SIG-M5 (cell line): ENCODE measurements at places on chromosomes 12 and 14.

- no peak for DNase-seq
Observed at GRCh38 chr14:69904246-69904645, 25.0 kb downstream of the SMOC1 start.

DNA sequence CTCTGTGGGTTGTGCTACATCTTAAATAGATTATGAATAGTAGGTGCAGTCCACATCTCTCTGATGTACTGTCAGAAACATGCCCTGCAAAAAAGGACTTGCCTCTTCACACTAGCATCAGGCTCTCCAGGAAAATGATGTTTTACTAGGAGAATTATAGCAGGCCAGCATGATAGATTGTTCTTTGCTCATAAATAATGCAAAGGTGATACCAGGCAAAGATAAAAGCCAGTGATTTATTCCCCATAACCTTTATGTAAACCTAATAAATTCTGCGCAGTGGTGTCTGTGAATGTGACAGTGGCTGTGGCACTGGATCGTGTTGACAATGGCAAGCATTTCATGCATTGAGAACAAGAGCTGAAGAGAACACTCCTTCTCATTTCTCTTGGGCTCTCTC lies 646.5 kb upstream of the SEL1L start:
- DNase-seq, result no peak

GRCh38 chr12:54437243-54437642 lies 18.2 kb upstream of the ITGA5 start:
- DNase-seq, result no peak

GRCh38 chr14:46368275-46368674 lies 283.3 kb downstream of the RPL10L start:
- no peak for DNase-seq

- no peak for DNase-seq
Observed at GRCh38 chr12:63985945-63986344, 141.4 kb downstream of the SRGAP1 start.

DNA sequence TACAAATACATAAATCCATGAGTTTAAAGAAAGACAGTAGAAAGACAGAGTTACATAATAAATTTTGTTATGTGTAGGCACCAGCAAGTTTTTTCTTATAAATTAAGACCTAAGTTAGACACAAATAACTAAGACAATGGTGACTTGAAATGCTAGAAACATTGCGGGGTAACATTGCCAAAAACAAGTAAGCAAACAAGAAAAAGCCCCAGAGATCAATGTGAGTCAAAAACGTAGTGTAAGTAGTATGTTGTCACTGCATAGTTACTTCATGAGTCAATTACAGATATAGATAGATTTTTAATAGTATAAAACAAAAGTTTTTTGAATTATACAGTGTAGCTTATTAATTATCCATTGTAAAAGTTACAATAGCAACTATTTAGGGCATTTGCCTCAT lies 83.4 kb downstream of the CNTN1 start:
- DNase-seq, result no peak

DNA sequence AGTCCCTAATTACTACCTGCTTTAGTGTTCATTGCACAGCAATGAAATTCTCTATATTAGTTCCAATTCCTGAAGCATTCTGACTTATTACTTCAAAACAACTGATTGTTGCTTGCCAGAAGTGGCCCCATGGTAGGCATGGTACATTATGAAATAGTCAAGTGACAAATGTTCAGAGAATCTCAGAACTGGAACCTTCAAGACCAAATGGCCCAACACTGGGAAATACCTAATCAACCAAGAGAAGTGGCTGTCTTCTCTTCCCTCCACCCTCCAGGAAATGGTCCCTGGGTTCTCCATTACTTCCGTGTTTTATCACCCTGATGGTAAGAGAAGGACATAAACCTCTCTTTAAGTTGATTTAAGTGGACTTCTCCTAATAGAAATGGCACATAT lies 49.9 kb downstream of the ITPR2 start:
- DNase-seq, result no peak

- no peak for DNase-seq
Observed at GRCh38 chr12:50641566-50641965, 122.3 kb upstream of the ATF1 start.

GRCh38 chr12:674272-674781 lies 11.1 kb upstream of the NINJ2 start:
- no peak for DNase-seq

DNA sequence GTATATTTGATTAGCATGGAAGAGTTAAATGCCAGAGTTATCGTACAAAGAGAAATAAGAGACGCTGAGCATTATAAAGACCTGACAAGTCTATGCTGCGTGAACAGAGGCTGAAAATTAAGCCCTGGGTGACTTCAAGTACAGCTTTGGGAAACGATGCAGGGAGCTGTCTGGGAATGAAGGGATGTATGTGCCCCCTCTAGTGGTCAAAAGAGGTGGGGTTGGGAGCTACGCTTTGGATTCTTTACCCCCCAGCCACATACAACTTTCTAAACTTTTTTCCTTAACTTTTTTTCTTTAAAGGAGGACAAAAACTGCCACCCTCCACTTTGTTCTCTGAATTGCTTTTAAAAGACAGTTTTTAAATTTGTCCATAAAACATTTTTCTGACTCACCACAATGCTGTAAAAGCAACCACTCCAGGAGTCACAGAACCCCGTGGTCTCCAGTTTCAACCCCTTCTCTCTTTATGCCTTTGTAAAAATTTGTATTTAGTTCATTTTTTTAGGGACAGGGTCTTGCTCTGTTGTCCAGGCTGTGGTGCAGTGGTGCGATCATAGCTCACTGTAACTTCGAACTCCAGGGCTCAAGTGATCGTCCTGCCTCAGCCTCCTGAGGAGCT lies 59.4 kb downstream of the ZNF664 start:
- DNase-seq, result no peak

DNA sequence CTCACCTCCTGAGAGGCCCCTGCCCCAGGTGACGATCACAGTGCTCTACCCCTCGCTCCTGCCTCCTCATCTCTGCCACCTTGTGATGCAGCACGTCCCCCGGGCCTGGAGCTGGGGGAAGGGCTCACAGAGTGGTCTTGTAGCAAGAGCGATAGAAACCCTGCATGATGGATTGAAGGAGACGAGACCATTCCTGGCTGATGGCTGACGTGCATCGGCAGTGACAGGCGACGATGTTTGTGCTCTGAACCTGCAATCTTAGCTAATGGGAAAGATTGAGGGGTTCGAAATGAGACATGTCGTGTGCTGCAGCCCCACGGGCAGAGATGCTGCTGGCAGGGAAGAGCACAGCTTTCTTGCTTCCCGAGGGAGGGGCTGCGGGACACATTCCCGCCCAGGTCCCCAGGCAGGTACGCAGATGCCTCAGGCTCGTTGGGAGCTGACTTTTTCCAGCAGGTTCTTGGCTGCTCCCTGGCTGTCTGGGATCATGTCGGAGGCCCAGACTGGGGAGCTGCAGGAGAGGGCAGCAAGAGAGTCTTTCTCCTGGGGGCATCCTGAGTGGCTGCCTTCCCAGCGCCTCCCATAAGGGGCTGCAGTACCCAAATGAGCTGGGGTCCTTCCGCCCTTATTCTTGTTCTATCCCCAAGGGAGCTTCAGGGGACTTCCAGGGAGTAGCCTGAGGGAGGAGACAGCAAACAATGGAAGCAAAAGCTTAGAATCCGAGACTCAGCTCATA lies 38.7 kb upstream of the GPATCH2L start:
- no peak for DNase-seq

- no peak for DNase-seq
Observed at GRCh38 chr14:56125772-56126636, 7.8 kb downstream of the PELI2 start.

DNA sequence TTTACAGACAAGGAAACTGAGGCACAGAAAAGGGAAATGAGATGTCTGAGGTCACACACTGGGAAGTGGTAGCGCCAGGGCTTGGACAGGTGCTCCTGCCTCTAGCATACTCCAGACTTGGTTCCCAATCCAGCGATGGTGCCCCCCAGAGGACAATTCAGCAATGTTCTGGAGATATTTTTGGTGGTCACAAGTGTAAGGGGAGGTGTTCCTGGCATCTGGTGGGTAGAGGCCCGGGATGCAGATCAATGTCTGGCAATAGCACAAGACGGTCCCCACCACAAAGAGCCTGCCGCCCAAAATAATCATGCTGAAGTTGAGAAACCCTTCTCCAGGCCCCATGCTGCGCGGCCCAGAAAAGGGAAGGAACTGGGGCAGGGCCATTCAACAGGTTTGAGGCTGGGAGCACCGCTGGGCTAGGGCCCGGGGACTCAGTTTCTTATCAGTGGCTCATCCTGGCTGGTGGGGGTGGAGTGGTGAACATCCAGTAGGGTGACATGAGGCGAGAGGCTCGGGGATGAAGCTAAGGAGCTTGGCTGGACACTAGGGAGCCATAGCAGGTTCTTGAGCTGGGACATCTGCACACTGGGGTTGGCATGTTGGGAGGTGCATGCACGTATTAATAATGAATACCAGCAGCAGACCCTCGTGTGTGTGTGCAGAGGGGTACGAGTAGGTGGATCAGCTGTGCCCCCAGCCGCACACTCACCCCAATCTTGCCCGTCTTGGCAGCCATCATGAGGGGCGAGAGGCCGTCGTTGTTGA lies 35.1 kb downstream of the TRPV4 start:
- DNase-seq, result peak; percentile 61

- no peak for DNase-seq
Observed at GRCh38 chr14:54919330-54919729, 16.7 kb upstream of the GCH1 start.

DNA sequence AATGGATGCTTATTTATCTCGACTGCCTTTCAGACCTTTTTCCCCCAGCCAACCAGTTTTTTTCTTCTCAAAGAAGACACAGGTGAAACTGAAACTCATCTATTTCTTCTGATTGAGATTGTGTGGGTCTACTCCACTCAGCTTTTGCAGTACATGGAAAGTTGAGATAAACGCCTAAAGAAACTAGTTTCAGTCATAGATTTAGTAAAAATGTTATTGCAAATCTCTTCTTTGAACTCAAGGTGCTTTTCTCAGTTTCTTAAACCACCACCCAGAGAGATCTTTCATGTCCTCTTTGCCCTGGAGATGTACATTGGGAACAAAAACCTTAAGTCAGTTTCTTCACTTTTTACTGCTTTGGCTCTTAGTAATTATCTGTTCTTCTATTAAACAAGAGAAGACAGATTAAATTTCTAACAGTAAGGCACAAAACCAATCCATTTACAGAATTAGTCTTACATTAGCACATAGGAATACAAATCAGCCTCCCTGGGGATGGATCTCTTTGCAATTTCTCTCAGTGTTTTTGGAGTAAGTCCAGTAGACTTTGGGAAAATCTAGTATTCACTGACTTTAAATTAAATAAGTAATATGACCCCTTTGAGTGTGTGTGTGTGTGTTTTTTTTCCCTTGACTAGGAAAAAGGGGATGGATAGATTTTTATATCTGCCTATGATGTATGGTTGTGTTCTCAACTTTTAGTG lies 11.6 kb downstream of the FBXW8 start:
- no peak for DNase-seq

DNA sequence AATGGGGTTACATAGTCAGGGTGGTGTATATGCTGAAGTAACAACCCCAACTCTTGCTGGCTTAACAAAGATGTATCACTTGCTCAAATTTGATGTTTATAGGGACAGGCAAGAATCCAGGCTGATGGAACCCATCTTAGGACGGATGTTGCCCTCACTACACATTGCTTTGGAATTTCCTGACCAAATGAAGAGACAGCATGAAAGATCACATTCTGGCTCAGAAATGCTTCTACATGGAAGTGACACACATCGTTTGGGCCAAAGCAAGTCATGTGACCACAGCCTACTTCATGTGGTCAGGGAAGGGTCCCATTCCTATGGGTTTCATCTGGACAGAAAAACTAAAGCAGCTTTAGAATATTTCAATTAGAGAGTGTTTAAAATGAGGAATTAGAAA lies 345.8 kb downstream of the TMEM132D start:
- DNase-seq, result no peak

DNA sequence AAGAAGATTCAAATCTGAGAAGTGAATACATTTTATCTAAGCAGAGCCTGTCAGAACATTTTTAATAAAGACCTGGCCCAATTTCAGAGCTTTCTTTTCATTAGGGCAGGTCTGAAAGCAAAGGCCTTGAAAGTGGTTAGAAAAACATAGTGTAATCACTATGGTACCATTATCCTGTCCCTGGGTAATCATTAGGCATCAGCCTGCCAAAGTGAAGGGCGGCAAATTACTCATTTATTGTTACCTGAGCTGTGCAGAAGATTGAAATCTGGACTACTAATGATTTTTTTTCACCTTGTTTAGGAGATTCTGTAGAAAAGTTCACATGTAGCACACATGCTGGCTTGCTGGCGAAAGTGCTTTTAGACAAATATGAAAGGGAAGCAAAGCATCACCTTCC lies 92.6 kb upstream of the PRKD1 start:
- DNase-seq, result no peak

- DNase-seq, result no peak
Observed at GRCh38 chr12:109702111-109702841, 11.3 kb upstream of the FAM222A start.

- DNase-seq, result no peak
Observed at GRCh38 chr14:104293231-104293841, 154.9 kb downstream of the KIF26A start.

GRCh38 chr14:94716976-94717375 lies 52.9 kb downstream of the GSC start:
- no peak for DNase-seq

GRCh38 chr12:47712171-47712570 lies 6.3 kb upstream of the RPAP3 start:
- DNase-seq, result no peak

- no peak for DNase-seq
Observed at GRCh38 chr12:45613296-45613695, 116.2 kb upstream of the ARID2 start.

- no peak for DNase-seq
Observed at GRCh38 chr12:119082016-119082415, 96.7 kb upstream of the HSPB8 start.

DNA sequence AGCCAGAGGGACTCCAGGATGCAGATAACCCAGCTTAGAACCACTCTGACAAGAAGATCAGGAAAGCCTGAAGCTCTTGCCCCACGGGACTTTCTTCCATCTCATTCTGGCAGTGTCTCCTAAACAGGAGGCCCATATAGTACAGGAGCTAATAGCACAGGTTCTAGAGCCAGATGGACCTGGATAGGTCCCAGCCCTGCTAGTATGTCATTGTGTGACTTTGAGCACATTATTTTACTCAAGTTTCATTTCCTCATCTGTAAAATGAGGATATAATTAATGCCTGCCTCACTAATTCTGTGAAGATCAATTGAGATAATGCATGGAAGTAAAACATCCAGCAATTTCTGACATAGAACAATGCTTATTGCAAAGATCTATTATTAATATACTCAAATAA lies 66.5 kb upstream of the GZMB start:
- no peak for DNase-seq

- DNase-seq, result no peak
Observed at GRCh38 chr12:116306506-116306905, 29.0 kb upstream of the MED13L start.

GRCh38 chr12:50187084-50187900 lies 20.1 kb upstream of the CERS5 start:
- no peak for DNase-seq
